ENCODE measurements at places on chromosomes 4 and X.

DNA sequence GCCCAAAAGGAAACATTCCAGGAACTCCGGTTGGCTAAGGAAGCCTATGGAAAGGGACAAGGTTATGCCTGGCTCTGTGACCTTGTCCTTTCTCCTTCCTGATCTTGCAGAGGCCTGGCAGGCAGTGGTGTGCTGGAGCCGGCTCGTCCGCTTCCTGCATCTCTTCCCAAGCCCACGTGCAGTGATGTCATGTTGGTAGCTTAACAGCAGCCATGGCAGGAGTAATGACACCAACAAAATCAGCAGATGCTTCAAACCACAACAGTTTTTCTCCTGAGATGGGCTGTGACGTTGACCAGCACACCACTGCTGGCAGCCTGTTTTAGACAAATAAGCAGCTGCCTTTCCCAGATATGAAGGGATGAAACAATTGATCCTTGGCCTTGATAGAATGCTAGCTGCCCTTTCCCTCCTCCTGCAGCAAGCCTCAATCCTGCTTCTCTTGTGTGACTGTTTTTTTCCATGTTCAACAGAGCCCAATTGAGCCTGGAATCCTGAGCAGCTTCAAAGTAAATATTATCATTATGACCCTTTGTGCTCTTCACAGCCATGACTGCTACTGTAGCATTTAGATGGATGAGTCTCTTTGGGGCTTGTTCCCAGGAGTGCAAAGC is 23.4 kb downstream of the SEPTIN6 start:
- no peak for DNase-seq

DNA sequence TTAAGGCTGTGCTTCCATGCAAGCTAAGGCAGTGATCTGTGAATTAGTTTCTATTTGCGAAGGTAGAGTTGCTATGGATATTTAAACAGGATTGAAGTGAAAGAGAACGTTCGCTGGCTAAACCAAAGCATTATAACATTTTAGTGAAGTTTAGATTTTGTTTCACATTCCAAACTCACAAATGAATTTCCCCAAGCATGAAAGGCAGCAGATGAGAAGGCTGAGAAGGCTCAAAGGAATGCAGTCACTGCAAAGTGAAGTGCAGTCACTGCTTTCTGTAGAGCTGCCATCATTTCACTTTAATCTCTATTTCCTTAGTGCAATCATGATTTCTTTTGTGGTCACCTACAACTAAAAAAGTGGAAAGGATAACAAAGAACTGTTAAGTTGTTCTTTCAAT is 334.7 kb upstream of the NR3C2 start:
- no peak for DNase-seq

GRCh38 chr4:26108054-26108453 is 194.0 kb downstream of the SMIM20 start:
- no peak for DNase-seq

DNA sequence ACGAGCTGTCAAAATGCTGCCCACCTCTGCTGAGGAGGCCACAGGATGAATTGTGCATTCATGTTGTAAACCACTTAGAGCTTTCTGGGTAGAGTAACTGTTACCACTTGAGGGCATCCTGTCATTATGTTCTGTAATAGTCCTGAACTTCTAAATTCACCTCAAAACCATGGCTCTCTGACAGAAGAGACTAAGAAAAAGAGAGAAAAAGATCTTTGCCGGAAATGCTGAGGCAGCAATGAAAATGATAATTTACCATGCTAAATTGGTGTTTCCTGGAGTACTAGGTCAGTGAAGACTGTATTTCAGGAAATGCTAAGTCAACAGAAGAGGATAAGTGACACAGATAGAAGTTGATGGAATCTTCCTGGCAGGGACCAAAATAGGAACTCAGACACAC is 942.3 kb upstream of the SLIT2 start:
- DNase-seq: no peak

DNA sequence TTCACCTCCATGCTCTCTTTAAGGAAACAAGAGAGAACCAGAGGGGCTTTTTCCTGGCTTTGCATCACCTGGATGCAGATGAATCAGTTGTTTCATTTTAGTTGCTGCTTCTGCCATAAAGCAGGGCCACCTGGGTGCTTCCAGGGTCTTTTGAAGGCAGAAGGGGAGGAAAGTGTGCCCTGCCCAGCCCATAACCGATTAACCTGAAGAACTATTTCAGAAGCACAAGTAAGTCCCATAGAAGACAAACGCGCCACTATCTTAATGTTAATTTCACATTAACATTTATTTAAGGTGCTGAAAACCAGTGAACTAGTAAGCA is 32.1 kb downstream of the IRF2 start:
- DNase-seq: no peak

Data from coronary artery (tissue), 2 donors.